ENCODE measurements at places on chromosomes 5 and 9.

DNA sequence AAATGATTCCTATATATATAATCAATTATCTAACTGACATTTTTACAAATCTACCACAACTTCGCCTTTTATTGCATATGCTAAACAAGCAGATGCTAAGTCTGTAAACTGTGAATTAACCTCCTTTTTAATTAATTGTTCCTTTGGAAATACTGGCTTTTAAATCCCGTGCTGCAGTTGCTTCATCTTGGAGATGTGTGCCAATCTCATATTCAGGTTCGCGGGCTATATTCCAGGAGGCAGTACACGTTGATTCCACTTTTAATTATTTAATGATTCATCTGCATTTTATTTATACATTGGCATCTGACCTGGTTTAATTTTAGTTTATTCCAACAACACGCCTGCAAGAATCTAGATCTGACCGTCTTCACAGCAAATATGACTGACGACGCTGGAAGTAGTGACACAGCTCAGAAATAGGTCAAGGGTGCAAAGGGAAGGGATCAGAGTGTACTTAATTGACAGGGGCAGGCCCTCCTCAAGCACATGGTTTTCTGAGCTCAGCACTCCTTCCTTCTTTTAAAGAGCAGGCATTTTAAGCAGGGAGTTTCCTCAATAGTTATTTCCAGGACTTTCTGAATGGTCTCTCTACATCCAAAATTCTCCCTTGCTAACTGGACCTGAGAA is 125.2 kb downstream of the GLIS3 start:
- no peak for DNase-seq

GRCh38 chr9:34690983-34691935 is at the start of gene CCL19:
CCL19 (minus strand) TSS chr9:34691276; CDS start chr9:34691139, 137 bp downstream.
- DNase-seq: no peak

DNA sequence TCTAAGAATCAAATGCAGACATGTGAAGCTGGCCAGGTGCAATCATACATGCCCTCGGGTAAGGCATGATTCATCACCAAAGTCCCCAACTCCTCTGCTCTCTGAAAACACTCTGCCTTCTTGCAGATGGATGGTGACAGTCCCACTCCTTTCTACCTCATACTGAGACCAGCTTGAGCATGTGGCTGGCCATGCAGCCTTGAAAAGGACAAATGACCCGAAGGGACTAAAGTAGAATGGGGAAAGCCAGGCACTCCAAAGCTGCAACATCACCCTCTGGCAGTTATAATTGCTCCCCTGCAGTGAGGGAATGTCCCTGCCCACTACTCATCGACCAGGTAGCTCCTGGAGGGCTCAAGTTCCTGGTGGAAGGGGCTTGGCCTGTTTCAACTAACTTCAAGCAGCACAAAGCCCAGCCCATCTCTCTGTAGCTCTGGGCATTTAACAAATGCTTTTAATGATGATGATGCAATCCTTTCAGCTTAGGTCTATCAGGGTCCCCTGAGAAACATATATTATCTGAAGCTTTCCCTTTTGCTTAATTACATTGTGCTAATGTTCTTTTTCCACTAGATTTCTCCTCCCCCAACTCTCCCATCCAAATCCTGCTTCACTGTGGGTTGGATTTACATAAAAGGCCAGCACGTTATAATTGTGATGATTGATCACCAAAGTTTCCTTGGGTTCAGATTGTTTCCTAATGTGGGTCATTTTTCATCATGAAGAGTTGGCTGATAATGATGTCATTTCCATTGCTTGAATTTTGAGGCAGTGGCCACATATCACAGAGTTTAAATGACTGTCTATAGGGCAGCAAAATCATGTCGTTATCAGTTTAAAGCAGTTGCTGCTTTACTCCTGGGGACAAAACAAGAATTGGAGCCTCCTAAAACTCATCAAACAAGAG is 436.5 kb upstream of the SLC30A5 start:
- no peak for DNase-seq

GRCh38 chr9:121634329-121635261 is 16.8 kb upstream of the DAB2IP start:
- no peak for DNase-seq

- no peak for DNase-seq
These were observed 119.9 kb downstream of the KCNIP1 start for GRCh38 chr5:170623576-170624181.

DNA sequence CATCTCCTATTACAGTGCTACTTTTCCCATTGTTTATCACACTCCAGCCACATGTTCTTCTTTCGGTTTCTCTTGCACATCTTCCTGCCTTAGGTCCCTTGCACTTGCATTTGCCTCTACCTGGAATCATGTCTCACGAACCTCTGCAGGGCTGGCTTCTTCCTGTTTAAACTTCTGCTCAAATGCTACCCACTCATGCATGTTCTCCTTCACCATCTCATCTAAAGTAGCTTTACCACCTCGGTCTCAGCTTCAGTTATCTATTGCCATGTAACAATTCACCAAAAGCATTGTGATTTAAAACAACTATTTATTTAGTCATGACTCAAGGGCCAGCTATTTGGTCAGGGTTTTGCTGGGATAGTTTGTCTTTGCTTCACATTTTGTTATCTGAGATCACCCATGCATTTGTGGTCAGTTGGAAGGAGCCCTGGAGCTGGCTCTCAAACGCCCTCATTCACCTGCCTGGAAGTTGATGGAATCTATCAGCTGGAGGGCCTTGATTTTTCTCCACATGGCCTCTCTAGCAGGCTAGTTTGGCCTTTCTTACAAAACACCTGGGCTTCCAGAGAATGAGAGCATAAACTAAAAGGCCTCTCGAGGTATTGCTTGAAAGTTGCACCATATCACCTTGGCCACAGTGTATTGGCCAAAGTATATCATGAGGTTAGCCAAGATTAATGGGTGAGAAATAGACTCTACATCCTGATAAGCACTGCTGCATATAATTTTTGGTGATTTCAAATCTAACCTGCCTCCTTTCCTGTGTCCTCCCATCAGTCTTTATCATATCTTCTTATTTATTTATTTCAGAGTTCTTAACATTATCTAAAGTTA is 21.4 kb downstream of the SPINK1 start:
- no peak for DNase-seq

DNA sequence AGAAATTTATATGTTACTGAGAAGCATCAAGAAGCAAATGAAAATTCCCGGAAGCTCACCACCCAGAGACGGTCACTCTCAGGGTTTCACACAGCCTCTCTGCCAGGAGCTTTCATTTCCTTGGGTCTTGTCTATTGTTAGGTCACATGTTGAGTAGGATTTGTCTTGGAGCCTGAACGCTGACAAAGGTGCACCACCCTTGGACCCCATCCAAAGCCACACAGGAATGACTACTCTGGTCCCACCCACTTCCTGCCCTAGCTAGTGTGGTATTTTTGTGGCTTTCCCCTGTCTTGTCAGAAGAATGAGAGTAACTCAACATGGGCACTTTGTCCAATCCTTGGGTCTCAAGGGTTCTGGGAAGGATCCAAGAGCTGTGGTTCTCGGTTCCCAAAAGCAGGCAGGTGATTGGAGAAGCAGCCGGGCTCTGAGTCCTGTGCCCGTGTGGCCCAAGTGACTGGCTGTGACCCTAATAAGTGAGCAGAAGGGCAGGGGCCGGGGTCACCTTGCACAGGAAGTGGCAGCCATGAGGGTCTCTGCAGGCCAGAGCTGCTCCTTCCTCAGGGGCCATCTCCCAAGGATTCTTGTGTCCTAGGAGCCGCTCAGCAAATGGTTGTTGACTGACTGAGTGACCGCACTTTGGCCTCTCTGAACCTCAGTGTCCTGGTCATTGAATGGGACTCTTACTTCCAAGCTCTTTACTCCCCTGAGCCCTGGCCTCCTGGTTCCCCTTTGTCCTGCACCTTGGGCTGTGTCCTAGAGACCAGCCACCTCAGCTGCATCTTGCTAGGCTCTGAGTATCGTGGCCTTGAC is 6.9 kb downstream of the FGD3 start:
- DNase-seq: no peak

GRCh38 chr5:126178521-126178920 is 244.7 kb upstream of the GRAMD2B start:
- DNase-seq: no peak

All from T1000 (cell line).